ENCODE measurements at places on chromosomes 3 and 15. TPM values are rescaled to one million over a fixed set of nuclear protein-coding genes. Genes with fewer than 3 reads are reported as not detected.

The PIF1 gene
- 19.5 TPM for polyA plus RNA-seq

The TM6SF1 gene
- polyA plus RNA-seq, result 1.5 TPM

The RLBP1 gene
- polyA plus RNA-seq, result not detected

GRCh38 chr3:104717828-104718196 lies 648.9 kb upstream of the ALCAM start:
- DNase-seq, result no peak

- DNase-seq, result no peak
Observed at GRCh38 chr3:184506561-184506991, 55.0 kb upstream of the EPHB3 start.

GRCh38 chr3:144200466-144200865 lies 228.8 kb downstream of the DIPK2A start:
- DNase-seq, result no peak

DNA sequence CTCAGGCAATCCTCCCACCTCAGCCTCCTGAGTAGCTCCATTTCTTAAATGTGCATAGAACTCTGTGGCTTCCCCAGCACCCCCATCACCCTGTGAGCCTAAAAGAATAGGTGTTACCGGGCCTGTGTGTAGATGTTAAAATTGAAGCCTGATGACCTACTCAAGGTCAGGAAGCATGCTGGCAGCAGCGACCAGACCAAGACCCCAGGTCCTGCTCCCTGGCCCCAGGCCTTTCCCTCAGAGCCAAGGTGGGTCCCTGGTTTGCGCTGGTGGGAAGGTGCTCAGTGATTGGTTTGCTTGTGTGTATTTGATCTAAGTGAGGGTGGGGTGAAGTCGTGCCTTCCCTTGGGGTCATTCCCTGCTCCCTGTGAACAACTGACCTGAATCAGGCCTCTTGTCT lies 18.4 kb upstream of the CRABP1 start:
- DNase-seq, result no peak

GRCh38 chr3:64299206-64299605 lies 73.9 kb upstream of the PRICKLE2 start:
- DNase-seq, result no peak

DNA sequence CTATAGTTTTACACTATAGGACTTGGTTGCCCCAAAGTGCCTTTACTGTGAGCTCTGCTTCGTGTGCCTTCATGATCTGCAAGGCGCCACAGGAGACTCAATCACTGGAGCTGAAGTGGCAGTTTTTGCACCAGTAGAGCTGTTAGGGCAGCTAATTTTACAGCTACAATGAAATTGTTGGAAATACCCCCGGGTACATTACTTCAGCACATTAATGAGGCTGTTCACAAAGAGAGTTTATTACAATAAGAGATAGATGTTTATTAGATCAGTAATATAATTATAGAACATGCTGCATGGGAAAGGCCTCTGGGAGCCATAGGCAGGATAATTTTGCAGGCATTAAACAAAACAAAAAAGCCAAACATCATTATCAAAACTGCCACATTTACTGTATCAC lies 231.1 kb downstream of the CTNNB1 start:
- DNase-seq, result no peak

All from left renal cortex interstitium (tissue), 4 donors.